ENCODE measurements at places on chromosomes 6 and 20.

- no peak for DNase-seq
Observed at GRCh38 chr20:58399926-58400325, 10.9 kb downstream of the VAPB start.

DNA sequence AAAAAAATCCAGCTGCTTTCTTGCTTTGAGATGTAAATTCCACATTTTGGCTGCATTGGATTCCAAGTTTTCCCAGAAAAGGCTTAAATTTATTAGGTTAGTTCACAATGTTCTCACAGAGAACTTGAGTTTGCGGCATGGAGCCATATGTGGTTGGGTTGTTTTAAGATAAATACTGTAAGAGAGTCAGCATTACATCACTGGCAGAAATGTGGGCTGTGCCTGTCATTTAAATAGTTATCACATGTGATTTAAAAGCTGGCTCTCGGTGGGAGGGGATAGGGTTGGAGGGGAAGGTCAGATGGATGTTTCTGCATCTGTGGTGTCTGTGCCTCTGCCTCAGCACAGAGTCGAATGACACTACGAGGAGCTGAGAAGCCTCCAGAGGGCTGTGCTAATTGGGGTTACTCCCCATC is 73.8 kb upstream of the SCP2D1 start:
- DNase-seq = no peak

DNA sequence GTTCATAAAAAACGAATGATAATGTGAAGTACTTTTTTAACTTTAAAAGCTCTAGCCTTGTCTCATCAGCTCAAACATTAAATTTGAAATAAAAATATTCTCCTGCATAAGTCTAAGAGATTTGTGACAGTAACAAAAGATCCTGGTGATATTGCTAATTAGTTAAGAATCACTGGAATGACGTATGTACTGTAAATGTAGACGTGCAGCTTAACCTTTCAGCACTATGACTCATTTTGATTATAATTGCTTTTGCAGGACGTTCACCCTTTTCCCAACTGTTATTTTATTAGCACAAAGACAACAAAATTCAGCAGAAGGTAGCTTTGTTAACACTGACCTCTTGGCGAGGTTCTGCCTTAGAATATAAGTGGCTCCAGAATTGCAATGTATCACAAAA is 68.6 kb downstream of the TENT5A start:
- DNase-seq = no peak

DNA sequence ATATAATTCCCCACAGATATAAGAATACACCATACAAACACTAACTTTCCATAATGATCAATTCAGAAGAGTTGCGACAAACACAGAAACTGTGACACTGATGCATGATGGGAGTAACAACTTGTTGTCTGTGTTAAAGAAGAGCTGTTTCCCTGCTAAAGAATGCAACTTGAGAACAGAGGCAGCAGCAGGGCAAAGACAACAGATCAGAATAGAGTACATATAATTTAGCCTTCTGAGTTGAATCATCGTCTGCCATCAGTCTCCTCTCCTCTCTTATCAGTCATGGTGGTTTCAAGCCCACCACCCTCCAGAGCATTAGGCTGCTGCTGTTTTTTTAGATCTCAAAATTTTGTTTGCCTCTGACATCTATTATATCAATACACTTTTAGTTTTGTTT is 280.4 kb downstream of the UBE3D start:
- DNase-seq = no peak

GRCh38 chr20:4585104-4585753 is 136.5 kb upstream of the PRND start:
- DNase-seq = no peak

- no peak for DNase-seq
Observed at GRCh38 chr6:158249340-158249836, 62.9 kb upstream of the TULP4 start.

- DNase-seq = no peak
Observed at GRCh38 chr6:56349194-56349593, 101.8 kb upstream of the COL21A1 start.

DNA sequence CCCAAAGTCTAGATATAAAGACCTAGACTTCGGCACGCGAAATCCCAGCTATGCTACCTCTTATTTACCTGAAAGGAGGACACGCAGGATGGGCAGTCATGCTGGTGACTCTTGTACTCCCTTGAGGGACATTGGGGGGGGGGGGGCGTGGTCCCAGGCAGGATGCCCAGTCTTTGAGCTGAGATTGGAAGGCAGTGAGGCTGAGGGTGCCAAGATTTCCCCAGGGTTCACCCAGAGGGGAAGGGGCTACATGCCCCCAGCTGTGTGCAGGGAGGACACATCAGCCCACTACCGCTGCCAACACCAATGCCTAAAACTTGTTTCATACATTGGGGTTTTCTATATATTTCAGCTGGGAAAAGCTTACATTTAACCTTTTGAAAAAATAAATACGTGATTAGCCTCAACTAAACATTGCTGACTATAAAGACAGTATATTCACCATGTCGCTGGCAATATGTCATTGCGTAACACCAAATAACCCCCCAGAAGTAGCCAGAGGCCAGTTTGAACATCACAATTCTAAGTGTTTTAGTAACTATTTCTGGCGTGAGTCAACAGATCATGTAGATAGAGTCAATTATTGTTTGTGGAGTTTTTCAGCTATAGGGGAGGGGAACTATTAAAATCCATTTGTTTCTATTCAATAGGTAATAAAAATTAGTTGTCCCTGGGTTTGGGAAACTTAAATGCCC is 21.6 kb downstream of the MGME1 start:
- DNase-seq = no peak

DNA sequence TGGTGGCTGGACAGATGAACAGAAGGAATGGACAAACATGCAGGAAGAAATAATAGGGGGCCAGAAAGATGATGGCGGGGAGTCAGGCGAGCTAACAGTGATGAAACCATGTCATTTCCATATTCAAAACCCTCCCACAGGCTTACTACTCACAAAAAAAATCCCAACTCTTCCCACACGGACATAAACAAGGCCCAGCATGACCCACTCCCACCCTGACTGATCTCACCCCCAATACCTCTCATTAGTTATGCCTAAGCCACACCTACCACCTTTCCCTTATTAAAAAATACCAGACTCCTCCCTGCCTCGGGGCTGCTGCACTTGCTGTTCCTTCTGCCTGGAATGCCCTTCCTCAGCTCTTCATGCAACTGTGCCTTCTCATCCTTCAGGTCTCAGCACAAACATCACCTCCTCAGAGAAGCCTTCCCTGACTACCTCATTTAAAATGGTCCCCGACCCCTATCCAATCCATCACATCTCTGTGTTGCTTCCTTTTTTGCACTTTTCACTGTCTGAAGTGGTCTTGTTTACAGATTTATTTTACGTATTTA is 145.8 kb downstream of the PREX1 start:
- no peak for DNase-seq

DNA sequence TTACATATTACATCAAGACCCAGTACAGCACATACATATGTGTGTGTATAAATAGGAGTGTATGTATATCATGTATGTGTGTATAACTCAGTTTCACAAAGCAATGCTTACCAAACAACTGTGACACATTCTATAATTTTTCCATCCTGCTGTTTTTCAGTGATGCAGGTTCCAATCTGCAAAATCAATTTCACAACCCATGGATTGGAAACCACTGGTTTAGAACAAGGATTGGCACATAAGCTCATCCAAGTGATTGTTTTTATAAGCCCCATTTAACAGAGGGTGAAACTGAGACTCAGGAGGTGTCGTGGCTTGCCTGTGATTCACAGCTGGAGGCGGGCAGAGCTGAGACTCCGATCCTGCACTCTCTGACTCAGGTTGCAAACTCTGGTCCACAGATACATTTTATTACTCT is 158.2 kb downstream of the ZMYND8 start:
- no peak for DNase-seq

GRCh38 chr6:26172608-26172968 is 85.4 kb downstream of the HFE start:
- DNase-seq = peak; percentile 43

DNA sequence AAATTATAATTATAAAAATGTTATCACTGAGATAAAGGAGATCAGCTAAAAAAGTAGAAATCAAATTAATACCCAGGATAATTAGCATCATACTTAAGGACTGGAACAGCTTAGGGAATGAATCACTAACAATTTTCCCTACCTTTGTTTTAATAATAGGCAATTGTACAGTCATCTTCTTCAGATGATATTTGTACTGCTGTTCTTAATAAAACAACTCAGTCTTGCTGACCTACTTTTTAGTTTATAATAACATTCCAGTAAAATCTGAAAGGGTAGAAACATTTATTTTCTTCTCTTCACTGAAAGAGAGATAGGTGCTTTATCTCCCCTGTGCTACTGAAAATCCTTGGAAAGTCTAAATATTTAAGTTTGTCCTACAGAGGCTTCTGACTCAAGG is 271.2 kb upstream of the THEMIS start:
- no peak for DNase-seq

DNA sequence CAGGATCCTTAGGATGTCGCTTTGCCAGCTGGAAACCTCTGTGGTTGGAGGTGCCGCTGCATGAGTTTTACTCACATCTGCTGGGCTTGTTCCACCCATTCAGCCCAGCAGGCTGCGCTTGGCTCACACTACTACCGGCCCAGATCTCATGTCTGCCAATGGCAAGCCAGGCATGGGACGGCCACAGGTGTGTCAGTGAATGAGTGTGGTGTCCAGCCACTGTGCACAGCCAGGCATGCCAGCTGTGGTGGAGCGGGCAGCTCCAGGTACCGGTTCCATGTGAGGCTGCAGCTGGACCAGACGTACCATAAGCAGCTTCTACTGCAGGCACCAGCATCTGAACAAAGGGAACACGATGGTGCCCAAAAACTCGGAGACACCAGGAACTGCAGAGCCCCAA is 33.1 kb upstream of the ASF1A start:
- no peak for DNase-seq

DNA sequence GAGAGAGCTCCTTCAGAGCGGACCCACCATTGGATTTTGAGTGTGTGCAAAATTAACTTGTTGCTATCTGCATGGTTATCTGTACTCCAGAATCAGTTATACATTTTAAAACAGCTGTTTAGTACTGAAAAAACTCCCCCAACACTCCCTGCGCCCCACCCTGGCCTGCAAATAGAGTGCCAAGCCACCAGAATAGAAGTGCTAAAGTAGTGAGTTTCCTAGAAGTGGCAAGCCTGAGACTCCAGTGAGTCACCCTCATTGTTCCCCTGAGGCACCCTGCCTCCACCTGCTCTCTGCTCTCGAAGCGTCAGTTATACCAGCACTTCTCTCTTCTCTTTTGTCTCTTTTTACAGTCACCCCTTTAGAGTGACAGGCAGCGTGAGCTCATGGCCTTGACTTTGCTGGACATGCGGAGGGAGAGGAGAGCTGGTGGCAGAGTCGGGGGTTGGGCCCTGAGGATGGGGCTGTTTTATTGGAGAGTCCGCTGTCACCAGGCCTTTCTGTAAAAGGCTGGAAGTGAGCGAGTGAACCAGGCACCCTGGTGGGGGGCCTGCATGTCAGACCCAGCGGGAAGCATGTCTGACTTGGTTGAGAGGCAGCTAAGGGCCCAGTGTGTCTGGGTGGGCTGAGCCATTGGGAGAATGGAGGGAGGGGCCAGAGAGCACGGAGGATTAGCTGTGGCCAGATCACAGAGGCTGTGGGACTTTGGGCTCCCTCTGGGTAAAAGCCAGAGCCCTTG is 10.4 kb downstream of the IGF2R start:
- no peak for DNase-seq

DNA sequence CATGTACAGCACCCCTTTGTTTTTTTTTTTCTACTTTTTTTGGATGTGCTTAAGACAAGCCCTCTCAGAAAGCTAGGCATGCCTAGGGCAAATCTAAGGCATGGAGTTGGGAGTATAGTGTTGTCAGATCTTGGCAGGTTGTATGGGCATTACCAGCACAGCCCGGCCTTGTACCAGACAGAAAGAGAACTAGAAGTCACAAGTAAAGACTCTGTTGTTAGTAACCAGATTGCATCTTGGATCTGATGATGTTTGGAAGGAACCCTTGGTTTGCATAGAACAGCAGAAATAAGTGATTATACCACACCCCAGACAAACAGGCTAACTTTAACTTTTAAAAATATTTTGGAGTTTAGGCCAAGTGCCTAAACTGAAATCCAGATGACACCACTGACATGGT is 25.6 kb downstream of the STK35 start:
- no peak for DNase-seq

DNA sequence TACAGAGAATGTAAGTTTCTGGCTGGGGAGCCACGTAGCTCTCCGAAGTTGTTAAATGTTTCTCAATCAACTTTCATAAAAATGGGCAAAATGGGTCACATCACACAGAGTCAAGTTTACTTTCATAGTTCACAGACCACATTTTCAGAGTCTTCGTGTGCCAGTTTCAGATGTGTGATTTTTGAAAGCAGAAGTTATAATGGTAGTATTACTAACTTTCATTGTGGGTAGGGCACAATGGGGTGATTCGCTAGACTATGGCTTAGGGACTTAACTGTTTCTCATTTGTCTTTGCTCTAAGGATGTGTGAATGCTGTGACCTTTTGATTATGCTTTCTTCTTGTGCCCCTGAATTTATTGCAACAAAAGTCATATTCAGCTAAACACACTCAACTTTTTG is 109.0 kb upstream of the SUPT3H start:
- DNase-seq = no peak

DNA sequence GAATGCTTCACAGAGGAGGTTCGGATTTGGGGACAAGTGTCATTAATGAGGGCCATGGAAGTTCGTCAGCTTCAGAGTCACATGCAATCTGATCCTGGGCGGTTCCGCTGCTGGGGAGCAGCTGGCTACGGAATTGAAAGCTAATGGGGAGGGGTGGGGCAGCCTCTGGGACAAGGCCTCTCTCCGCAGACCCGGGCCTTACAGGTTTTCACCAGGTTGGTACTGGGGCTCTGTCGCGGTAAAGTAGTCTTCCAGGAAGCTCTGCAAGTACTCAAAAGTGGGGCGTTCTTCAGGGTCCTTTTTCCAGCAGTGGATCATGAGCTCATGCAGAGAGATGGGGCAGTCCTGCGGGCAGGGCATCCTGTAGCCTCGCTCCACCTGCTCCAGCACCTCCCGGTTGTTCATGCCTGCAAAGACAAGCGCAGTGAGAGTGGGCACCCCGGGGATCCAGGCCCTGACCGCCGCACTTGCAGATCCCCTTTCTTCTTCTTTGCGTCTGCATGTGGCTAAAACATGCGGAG is 55.9 kb upstream of the TRAF3IP2 start:
- DNase-seq = peak; percentile 17

DNA sequence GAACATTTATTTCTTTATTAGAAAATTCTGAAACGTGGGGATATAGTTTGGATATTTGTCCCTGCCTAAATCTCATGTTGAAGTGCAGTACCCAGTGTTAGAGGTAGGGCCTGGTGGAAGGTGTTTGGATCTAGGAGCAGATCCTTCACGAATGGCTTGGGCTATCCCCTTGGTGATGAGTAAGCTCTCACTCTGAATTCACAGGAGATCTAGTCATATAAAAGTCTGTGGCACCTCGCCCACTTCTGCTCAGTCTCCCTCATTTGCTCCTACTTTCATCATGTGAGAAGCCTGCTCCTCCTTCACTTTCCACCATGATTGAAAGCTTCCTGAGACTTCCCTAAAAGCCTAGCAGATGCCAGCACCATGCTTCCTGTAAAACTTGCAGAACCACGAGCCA is 96.8 kb upstream of the GJE1 start:
- DNase-seq = no peak

- DNase-seq = peak; percentile 83
Observed at GRCh38 chr6:137641474-137642077, 147.4 kb upstream of the OLIG3 start.

GRCh38 chr20:39916236-39916765 is 772.7 kb downstream of the MAFB start:
- DNase-seq = no peak

All from NCI-H1105 treated with DMSO at 0.1 percent for 48 hours (cell line).